ENCODE measurements at places on chromosomes 2 and 18.

DNA sequence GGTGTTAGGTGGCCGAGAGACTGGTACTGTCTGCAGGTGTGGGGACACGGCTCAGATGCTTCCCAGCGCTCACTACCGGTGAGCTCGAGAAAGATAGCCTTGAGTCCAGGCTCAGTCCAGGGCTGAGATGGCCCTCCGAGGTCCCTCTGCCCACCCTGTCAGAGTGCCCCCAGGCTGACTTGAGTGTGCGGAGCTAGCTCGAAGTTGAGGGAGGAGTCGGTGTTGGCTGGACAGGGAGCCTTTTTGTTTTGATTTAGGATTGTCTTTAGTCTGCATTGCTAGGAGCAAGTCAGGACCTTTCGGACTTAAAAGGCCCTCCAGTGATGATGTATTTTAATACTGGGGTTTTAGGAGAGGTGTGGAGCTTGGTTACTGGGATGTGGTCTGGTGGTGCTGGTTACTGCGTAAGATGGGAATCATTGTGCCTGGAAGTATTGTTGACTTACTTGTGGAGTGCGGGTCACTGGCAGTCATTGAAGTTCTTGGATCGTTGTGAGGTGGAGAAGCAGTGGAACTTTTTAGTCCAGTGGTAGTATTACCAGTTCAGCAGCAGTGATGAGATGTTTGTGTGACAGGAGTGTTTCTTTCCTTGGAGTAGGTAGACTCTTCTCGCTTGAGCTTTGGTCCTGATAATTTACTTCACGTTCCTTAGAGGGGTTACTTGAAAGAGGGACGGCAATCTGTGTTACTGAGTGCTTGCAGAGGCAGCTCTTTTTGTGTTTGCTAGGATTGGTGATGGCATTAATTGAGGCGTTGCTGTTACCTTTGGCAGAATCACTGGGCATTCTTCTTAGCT lies 633 bp downstream of the KIAA1328 start:
- no peak for DNase-seq

DNA sequence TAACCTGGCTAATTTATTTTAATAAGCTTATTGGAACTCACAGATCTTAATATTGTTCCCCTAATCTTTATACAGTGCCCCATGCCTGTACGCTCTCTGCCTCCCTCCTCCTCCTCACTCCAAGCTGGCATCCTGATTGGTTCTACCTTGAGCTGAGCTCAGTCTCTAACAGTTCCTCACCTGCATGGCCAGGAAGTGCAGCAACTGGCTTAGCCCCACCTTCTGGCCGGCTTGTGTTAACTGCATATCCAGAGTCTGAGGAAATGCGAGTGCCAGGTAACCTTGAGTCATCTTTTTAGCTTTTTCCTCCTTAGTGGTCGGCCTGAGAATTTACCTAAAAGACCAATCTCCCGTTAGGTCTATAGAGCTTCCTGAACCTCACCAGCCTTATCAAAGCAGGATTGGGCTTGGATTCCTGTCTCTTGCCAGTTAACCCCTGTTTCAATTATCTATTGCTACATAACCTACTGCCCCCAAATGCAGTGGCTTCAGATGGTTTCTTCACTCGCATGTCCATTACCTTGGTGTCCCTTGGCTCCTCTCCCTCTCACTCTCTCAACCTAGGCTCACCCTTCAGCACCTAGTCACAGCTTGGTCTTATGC lies 89.5 kb upstream of the STK39 start:
- no peak for DNase-seq

- DNase-seq: no peak
Measured at GRCh38 chr2:159228081-159228581, 58.4 kb downstream of the WDSUB1 start.

DNA sequence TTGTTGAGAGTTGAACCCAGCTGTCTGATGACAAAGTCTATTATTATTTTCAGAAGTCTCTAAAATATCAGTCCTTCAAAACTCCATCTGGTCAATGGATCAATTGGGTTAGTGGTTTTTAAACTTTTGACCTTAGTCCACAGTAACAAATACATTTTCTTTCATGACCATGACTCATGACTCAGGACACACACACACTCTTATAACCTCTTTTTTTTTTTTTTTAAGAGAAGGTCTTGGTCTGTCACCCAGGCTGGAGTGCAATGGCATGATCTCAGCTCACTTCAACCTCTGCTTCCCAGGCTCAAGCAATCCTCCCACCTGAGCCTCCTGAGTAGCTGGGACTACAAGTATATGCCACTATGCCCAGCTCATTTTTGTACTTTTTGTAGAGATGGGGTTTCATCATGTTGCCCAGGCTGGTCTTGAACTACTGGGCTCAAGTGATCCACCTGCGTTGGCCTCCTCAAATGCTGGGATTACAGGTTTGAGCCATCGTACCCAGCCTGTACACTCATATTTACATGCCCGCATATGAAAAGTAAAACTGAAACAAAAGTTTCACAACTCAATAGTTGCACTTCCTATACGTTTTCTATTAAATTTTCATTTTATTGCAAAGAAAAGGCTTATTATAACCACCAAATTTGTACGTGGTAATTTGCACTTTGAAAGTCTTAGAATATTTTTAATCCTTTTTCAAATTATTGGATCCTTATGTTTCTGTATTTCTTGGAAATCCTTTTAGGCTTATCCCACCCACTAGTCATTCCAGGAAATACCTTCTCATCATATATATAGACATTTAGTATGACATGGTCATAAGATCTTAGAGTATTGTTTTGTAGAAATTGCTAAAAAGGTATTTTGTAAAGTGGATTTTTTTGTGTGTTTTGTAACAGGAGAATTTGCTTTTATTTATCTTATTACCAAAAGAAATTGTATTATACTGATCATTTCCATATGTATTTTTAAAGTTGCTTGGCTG lies 199.0 kb downstream of the LPIN1 start:
- peak; percentile 33 for DNase-seq

DNA sequence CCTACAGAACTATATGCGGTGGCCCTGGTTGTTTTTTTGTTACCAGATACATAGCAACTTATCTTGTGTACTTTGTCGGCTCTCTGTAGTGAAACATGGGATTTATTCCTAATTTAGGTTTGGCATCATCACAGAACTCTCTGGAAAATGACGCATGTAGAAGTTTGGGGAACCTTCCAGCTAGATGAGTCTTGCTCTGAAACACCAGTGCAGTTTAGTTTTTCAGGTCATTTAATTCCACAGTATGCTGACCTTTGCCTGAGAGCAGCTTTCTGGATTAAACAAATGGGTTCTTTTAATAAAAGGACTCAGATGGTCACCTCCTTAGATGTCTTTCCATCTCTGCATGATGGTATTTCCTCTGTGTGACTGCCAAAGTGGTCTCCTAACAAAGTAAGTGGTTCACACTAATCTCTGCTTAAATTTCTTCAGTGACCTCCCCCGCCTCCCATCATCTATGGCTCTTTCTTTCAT lies 39.9 kb downstream of the MYO3B start:
- no peak for DNase-seq

DNA sequence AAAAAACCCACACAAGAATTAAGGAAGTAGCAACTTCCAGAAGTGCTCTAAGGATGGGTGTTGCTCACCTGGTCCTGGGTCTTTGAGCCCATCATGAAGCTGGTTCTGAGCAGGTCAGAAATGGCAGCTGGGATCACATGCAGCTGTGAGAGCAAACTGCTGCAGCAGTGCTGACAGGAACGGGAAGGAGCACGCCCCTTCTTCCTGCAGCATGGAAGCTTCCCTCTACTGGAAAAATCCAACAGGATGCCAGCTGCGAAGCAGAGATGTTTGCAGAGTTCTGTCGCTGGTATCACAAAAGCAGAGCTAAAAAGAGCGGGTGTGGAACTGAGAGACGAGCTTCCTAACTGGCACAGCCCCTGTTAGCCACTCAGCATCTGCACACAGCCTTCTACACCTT lies 33.7 kb downstream of the EIF4E2 start:
- no peak for DNase-seq

DNA sequence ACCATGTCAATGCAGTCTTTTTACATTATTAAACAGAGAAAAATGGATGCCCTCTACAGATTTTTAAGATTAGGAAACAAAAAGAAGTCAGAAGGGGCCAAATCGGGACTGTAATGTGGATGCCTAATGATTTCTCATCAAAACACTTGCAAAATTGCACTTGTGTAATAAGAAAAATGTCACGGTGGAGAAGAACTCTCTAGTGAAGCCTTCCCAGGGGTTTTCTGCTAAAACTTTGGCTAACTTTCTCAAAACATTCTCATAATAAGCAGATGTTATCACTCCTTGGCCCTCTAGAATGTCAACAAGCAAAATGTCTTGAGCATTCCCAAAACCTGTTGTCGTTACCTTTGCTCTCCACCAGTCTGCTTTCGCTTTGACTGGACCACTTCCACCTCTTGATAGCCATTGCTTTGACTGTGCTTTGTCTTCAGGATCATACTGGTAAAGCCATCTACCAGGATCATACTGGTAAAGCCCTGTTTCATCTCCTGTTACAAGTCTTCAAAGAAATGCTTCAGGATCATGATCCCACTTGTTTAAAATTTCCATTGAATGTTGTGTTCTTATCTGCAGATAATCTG lies 226.8 kb downstream of the TNS1 start:
- no peak for DNase-seq

GRCh38 chr2:184735611-184736010 lies 137.3 kb downstream of the ZNF804A start:
- no peak for DNase-seq

- no peak for DNase-seq
Measured at GRCh38 chr2:109370399-109371035, 241.5 kb downstream of the SH3RF3 start.

DNA sequence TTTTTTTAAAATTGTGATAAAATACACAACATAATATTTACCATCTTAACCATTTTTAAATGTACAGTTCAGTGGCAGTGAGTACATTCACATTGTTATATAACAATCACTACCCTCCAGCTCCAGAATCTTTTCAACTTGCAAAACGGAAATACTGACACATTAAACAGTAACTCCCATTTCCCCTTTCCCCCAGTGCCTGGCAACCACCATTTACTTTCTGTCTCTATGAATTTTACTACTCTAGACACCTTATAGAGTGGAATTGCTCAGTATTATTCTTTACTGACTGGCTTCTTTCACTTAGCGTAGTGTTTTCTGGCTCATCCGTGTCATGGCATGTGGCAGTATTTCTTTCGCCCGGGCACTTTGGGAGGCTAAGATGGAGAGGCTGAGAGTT lies 32.6 kb downstream of the FASTKD2 start:
- DNase-seq: peak; percentile 57

DNA sequence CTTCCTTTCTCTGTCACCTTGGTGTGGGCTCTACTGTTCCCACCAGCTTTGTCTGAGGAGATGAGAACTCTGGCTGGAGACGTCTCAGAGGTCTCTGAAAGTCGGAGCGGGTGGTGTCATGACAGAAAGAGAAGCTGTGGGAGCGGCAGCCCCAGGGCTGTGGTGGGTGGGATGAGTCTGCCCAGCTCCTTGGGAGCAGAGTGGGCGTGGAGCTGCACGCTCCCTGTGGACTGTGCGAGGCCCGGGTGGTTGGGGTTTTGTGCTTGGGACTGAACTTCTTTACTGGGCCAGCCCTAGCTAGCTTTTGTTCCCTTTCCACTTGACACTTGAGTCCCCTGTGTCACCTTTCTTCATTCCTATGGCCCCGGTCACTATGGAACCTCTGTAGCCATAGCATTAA lies 10.4 kb downstream of the TOGARAM2 start:
- no peak for DNase-seq

DNA sequence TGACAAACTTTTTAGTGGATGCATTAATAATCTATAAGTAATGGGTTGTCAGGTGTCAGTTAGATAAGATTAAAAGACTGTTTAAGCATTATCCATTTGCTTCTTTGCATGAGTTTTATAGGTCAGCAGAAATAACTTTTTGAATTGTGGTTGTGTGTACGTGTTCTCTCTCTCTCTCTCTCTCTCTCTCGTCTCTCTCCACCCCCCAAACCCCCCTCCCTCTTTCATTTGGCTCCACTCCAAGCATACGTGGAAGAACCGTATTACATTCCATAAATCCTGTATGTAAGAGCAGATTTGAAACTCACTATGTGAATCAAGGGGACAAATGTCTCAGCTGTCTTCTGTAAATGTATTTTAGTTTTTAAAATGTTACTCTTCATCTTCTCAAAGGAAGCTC lies 120.2 kb downstream of the MEIS1 start:
- no peak for DNase-seq

- no peak for DNase-seq
Measured at GRCh38 chr18:8571399-8571798, 37.8 kb upstream of the RAB12 start.

- DNase-seq: peak; percentile 85
Measured at GRCh38 chr2:113124984-113125855, 2.2 kb upstream of the IL1RN start.

DNA sequence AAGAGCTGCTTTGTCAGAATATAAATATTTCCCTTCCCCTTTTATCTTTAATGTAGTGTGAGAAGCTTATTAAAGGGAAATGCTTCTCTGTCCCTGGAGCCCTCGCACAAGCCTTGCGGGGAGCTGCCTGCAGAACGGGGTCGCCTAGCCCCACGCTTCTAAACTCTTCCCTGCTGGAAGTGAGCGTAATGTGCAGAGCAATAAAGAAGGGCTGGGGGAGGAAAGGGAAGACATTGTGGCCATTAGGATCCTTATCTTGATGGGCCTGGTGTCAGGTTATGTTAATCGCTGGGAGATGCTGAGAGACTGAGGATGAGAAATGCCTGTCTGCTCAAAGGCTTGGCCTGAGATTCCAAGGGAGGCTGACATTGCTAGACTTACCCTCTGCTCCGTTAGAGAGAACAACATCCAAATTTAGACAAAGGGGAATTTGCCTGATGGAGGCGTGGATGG lies 18.9 kb upstream of the FZD7 start:
- no peak for DNase-seq
